Endothelial cell (in vitro differentiated cells): ENCODE measurements at places on chromosomes 13 and 19.

DNA sequence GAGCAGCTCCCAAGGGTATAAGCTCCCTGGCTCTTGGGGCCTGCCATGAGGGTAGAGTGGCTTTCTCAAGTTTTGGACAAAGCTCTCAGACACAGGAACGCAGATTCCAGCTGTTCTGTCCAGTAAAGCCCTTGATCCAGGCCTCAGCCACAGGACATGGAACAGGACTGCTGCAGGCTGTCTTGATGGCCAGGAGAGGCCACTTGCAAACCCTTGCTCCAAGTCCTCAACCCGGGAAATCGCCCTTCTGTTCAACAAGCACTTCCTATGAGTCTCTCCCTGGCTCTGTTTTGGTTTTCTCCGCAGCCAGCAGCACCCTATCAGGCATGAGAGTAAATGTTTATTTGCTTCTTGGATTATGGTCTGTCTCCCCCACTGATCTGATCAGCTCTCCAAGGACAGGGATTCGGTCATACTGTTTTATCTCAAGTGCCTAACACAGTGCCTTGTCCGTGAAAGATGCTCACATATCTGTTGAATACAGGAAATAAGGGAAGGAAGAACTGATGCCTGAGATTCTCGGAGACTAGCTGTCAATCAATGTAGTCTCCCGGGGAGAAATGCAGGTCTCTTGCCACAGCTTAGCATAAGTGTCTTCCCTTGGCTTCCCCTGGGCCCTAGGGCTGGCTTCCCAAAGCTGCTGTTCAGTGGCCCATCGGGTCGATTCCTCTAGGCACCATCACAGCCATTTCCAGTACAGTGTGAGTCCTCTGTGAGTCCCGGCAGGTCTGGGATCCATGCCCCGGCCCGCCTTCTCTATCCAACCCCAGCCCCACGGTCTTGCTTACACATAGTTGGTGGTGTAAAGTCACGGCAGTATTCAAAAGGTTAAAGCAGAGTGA is 90.8 kb downstream of the TSHZ3 start:
- no peak for DNase-seq

DNA sequence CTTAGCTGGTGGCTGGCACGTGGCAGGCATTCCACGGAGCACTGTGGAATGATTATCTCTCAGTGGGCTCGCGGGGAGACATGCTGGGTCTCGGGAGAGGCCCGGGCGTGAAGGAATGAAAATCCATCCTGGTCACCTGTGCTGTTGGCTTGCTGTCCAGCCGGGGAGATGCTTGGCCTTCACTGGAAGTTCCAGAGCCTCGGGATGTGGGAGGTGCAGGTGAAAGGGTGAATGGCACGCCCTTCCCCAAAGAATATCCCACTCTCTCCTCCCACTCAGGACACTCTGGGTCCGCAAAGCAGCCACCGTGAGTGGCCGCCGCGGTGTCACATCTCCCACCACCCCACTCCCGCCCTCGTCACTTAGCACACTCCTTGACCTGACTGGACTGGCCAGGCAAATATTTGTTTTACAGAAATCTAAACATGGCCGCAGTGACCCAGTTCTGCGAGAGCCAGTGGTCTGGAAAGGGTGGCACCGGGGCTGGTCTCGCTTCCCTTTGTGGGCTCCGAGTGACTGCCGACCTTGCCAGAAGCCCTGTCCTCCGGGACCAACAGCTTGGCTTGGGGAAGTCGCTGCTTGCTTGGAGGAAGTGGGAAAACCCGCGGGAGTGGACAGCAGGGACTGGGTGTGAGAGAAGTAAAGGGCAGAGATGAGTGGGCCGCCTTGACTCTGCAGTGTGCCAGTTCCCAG is 8.0 kb downstream of the DPP9 start:
- no peak for DNase-seq

- DNase-seq = no peak
Observed at GRCh38 chr13:48594096-48594815, 59.5 kb upstream of the CYSLTR2 start.

DNA sequence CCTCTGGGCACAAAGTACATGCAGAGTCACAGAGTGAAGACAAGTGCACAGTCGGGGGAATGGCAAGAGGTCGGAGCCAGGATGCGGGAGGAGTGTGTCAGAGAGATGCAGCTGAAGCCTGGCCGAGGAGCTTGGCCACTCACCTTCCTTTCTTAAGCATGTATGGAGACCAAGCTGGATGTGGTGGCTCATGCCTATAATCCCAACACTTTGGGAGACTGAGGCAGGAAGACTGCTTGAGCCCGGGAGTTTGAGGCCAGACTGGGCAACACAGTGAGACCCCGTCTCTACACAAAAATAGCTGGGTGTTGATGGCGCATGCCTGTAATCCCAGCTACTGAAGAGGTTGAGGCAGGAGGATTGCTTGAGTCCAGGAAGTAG is 67.0 kb downstream of the LATS2 start:
- no peak for DNase-seq

DNA sequence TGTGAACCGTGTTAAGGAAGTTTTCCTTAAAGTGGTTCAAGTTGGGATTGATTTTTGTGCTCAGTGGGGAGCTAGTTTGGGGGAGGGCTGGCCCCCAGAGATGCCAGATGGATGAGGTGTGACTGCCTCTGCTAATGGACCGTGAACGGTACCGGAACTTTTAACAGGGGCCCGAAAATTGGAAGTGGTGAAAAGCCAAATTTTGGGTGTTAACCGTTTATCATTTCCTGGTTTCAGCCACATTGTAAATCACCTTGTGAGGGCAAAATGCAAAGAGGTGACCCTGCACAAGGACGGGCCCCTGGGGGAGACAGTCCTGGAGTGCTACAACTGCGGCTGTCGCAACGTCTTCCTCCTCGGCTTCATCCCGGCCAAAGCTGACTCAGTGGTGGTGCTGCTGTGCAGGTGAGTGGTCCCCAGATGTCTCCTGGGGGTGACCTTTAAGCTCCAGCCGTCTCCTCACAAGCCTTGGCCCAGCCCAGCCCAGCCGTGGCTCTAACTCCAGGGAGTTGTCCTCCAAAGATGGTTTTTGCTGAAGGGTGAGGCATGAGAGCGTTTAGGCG is 18.2 kb downstream of the UPF1 start:
- DNase-seq = no peak

GRCh38 chr13:27076421-27076820 is 95.2 kb downstream of the USP12 start:
- no peak for DNase-seq

GRCh38 chr19:15318241-15318691 is 14.1 kb downstream of the BRD4 start:
- no peak for DNase-seq

DNA sequence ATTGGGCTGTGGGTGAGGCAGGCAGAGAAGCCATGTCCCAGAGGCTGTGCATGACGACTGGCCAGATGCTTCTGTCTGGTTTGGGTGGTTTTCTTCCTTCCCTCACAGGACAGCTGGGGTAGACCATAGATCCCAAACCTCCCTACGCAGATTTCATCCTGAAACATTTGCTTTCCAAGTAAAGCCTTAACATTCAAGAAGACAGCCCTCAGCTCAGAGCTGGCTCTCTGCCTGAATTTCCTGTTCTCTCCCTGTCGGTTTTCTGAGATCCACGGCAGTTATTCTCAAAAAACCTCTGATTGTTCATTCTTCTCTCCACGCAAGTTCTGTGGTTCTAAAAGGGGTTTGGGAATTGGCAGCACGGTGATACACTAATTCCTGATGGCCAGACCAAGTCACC is 25.3 kb downstream of the UQCRFS1 start:
- no peak for DNase-seq
